Progenitor cell of endocrine pancreas (in vitro differentiated cells): ENCODE measurements at places on chromosomes 1 and 21. TPM values are rescaled to one million over a fixed set of nuclear protein-coding genes. Genes with fewer than 3 reads are reported as not detected.

DNA sequence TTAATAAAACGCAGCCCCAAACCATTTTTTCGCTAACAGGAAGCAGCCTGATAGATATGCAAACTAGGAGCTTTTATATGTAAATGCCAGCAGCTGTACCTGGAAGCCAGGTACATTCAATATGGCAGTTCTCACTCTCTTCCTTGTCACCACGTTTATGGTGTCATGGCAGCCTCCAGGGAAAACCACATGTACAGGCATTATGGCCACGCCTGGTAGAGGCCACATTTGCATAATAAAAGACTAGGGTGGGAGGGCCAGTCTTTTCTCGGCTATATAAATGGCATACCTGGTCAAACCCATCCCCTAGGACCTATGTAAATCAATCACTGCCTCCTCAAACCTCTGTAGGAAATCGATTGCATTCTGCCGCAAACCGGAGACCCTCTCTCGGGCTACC lies 247.5 kb downstream of the NEGR1 start:
- no peaks in the 10 kb centered on the region for H3K36me3 ChIP-seq
- no peak overlapping the region for H3K27ac ChIP-seq
- no peaks in the 10 kb centered on the region for H3K27me3 ChIP-seq
- no peak for DNase-seq
- H3K4me3 ChIP-seq = no peak overlapping the region

DNA sequence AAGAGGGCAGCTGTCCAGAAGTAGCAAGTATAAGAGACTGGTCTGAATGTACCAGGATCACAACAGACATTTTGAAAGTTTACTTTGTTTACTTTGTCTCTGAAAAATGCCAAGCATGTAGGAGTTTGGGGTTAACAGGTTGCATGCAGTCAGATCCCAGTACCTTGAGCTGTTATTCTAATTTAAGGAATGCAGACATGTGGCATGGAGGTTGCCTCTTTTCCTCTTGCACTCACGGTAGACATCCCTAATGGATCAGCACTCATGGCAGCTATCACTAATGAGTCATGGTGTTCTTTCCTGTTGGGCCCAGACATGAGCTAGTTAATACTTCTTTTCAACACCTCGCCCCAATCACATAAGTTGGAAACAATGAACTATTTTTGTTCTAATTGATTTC lies 67.3 kb downstream of the GADD45A start:
- peaks cover 37% of the 10 kb centered on the region for H3K4me1 ChIP-seq
- no peaks in the 10 kb centered on the region for H3K36me3 ChIP-seq
- H3K27me3 ChIP-seq = no peaks in the 10 kb centered on the region
- no peak overlapping the region for H3K27ac ChIP-seq

GRCh38 chr1:201404722-201405483 lies 5.8 kb upstream of the LAD1 start:
- H3K27ac ChIP-seq = no peak overlapping the region
- H3K4me3 ChIP-seq = no peak overlapping the region

GRCh38 chr21:27649323-27649722 lies 682.4 kb upstream of the ADAMTS5 start:
- no peak overlapping the region for H3K4me3 ChIP-seq
- peaks cover 1% of the 10 kb centered on the region for H3K4me1 ChIP-seq
- no peak for DNase-seq
- H3K27ac ChIP-seq = no peak overlapping the region
- H3K27me3 ChIP-seq = no peaks in the 10 kb centered on the region

- peaks cover 7% of the 10 kb centered on the region for H3K27me3 ChIP-seq
- peak; percentile 1 for DNase-seq
- H3K4me1 ChIP-seq = peaks cover 9% of the 10 kb centered on the region
- no peaks in the 10 kb centered on the region for H3K36me3 ChIP-seq
These were observed 404.1 kb downstream of the PTPRU start for GRCh38 chr1:29640428-29640785.

MYCL gene
- total RNA-seq = 19.3 and 21.3 TPM in 2 replicates

BROX gene
- total RNA-seq = 27.5 and 28.0 TPM in 2 replicates

DNA sequence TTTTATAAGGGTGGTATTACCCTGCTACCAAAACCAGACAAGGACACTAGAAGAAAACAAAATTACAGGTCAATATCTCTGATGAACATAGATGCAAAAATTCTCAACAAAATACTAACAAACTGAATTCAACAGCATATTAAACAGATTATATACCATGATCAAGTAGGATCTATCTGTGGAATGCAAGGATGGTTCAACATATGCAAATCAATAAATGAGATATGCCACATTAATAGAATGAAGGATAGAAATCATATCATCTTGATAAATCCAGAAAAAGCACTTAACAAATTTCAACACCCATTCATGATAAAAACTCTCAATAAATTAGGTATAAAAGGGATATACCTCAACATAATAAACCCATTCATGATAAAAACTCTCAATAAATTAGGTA lies 24.3 kb upstream of the MYBPHL start:
- no peak overlapping the region for H3K27ac ChIP-seq
- peaks cover 64% of the 10 kb centered on the region for H3K36me3 ChIP-seq
- H3K4me3 ChIP-seq = no peak overlapping the region
- H3K4me1 ChIP-seq = no peaks in the 10 kb centered on the region
- no peak for DNase-seq

PIGR gene
- total RNA-seq = not detected in 2 replicates

GRCh38 chr1:2593251-2593878 lies 6.8 kb downstream of the PRXL2B start:
- no peaks in the 10 kb centered on the region for H3K4me1 ChIP-seq
- peaks cover 4% of the 10 kb centered on the region for H3K27me3 ChIP-seq
- no peak overlapping the region for H3K4me3 ChIP-seq
- H3K36me3 ChIP-seq = peaks cover 5% of the 10 kb centered on the region
- DNase-seq = no peak

GRCh38 chr1:31663622-31664452 lies 19.2 kb upstream of the PEF1 start:
- H3K27ac ChIP-seq = no peak overlapping the region
- no peaks in the 10 kb centered on the region for H3K4me1 ChIP-seq
- no peak overlapping the region for H3K4me3 ChIP-seq
- H3K36me3 ChIP-seq = no peaks in the 10 kb centered on the region
- DNase-seq = peak; percentile 76
- peaks cover 17% of the 10 kb centered on the region for H3K27me3 ChIP-seq

IL20 gene
- not detected in 2 replicates for total RNA-seq

DNA sequence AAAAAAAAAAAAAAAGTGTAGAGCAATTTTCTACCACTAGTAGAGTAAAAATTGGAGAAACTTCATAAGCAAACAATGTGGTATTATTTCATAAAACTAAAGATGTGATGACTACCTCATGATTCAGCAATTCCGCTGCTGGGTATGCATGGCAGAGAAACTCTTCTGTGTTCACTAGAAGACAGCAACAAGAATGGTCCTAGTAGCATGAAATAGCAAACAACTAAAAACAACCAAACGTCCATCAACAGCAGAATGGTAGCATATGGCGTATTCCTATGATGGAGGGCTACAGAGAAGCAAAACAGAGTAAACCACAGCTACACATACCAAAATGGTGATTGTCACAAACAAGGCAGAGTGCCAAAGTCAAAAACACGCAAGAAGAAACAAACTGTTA lies 18.9 kb downstream of the HTR1D start:
- H3K27ac ChIP-seq = no peak overlapping the region
- H3K36me3 ChIP-seq = no peaks in the 10 kb centered on the region
- H3K27me3 ChIP-seq = no peaks in the 10 kb centered on the region

CACNA1S gene
- 0.05 TPM in 1 of 2 replicates, not detected in the other for total RNA-seq

DYNLT5 gene
- 0.60 TPM in 1 of 2 replicates, not detected in the other for total RNA-seq

PAQR7 gene
- total RNA-seq = 20.2 and 21.0 TPM in 2 replicates

SPRR3 gene
- not detected in 2 replicates for total RNA-seq

DNA sequence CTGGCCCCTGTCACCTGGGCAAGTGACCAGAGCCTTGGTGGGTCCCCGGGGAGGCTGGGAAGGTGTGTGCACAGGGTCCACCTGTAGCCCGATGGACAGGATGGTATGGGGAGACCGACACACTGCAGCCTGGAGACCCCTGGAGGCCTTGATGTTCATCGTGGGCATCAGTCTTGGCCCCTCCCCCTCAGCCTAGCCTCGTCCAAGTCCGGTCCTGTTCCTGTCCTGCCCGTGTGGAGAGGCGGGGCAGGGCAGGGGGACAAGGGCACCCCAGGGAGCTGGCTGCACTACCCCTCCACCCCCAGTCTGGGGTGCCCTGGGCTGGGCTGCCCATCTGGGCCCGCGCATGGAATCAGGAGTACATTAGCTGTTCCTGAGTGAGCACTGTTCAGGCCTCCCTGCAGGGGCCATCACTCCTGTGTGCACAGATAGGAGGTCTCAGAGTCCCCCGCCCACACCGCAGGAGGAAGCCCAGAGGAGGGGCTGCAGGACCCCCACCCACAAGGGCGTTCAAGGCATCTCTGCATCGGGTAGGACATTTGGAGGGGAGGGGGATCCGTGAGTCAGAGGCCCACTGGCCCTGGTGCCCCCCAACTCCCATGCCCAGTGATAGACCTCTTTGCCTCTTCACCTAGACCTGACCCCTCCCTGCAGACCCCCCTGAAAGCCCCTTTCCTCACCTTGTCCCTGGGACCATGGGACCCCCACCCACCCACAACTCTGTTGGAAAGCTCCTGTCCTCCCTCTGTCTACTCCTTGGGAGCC lies 63.2 kb downstream of the WNT9A start:
- no peak overlapping the region for H3K27ac ChIP-seq
- no peaks in the 10 kb centered on the region for H3K36me3 ChIP-seq
- H3K4me1 ChIP-seq = peaks cover 2% of the 10 kb centered on the region
- H3K27me3 ChIP-seq = peaks cover 18% of the 10 kb centered on the region
- no peak overlapping the region for H3K4me3 ChIP-seq

NBPF4 gene
- total RNA-seq = not detected in 2 replicates

PRELP gene
- 0.04 and 0.14 TPM in 2 replicates for total RNA-seq

DNA sequence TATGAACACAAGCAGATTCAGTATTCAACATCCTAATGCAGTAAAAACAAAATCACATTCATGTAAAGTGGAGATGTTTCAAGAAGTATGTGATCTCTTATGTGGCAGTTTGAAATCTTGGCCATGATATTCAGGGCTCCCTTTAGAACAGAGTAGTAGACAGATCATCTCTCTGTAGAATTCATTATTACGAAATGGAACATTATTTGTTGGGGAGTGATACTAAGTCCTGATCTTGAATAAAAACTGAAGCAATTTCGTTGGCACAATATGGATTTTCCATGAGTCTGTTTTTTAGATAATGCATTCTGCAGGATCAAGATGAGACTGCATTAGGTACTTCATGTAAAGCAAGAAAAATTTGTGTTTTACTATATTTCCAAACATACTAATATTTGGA lies 264.4 kb upstream of the NRIP1 start:
- no peak for DNase-seq
- H3K36me3 ChIP-seq = no peaks in the 10 kb centered on the region
- H3K27me3 ChIP-seq = no peaks in the 10 kb centered on the region
- no peaks in the 10 kb centered on the region for H3K4me1 ChIP-seq

DNA sequence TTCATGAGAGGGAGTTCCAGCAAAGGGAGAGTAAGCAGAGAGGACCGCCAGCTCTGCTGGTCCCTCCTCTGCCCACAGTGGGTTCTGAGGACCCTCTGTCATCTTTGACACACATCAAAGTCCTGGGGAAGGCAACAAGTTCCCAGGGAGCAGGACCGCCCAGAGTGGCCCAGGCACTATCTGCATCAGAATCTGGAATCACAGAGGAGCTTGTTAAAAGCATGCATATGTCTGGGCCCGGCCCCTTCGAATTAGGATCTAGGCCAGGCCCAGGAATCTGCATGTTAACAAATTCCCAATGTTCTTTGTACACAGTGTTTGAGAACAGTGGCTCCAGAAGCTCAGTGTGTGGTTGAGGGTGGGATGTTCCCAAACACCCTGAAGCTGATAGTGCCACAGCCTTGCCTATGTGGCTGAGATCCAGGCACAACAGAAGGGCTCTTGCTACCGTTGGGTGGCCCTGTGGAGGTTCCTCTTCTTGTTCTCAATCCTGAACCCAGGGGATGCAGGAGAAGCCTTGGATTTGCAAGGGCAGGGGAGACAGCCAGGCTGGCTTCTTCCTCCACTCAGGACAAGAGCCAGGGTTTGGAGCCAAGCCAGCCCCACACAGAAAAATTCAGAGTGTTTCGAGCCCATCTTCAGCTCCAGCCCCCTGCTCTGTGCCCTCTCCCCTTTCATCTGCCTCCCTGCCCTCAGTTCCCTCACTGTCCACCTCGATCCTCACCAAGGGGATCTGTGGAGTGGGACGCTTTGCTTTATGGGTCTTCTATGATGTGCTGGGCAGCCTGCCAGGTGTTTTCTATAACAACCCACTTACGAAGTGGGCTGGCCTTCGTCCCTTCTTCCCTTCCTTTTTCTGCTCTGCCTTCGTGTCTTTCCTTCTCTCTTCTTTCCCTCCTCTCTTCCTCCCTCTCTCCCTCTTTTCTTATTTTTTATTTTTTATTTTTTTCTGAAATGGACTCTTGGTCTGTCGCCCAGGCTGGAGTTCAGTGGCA lies 129.0 kb upstream of the TMPRSS2 start:
- H3K27me3 ChIP-seq = peaks cover 39% of the 10 kb centered on the region
- H3K4me3 ChIP-seq = no peak overlapping the region
- no peak overlapping the region for H3K27ac ChIP-seq
- DNase-seq = no peak
- peaks cover 22% of the 10 kb centered on the region for H3K4me1 ChIP-seq

GRCh38 chr1:33792651-33793050 lies 71.2 kb upstream of the HMGB4 start:
- H3K4me1 ChIP-seq = no peaks in the 10 kb centered on the region
- no peak overlapping the region for H3K27ac ChIP-seq
- H3K4me3 ChIP-seq = no peak overlapping the region

DNA sequence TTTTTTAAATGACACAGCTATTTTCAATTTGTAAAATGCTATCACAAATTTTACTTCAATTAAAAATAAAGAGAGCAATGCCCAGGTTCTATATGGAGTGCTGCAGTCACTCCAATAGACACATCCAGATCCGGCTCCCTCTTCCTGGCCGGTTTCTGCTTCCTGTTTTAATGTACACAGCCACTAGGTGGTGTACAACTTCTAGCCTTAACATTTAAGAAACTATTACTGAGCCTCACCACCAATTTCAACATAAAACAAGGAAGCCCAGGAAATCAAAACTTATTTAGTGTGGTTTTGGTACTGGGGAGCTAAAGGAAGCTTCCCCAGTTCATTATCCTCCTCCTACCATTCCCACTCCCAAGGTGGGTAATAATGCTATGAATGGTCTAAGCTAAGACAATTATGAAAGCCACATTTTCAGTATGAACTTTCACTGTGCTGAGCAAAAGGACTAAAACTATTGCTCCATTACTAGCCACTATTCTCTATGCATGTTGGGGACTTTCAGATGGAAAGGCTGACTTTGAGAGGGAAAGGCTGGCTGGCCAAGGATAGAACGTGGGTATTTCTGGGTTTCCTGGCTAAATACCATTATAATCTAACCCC lies 25.5 kb upstream of the MTMR11 start:
- H3K27me3 ChIP-seq = no peaks in the 10 kb centered on the region
- no peak overlapping the region for H3K27ac ChIP-seq
- H3K4me3 ChIP-seq = no peak overlapping the region
- no peak for DNase-seq
- H3K4me1 ChIP-seq = peaks cover 4% of the 10 kb centered on the region
- peaks cover 43% of the 10 kb centered on the region for H3K36me3 ChIP-seq

- DNase-seq = no peak
- H3K4me3 ChIP-seq = no peak overlapping the region
- H3K4me1 ChIP-seq = peaks cover 10% of the 10 kb centered on the region
- no peaks in the 10 kb centered on the region for H3K36me3 ChIP-seq
- peaks cover 18% of the 10 kb centered on the region for H3K27me3 ChIP-seq
These were observed 71.3 kb downstream of the TMEM53 start for GRCh38 chr1:44602634-44603628.
